Spinal cord (tissue), 10 donors: ENCODE measurements at places on chromosomes 5 and 9.

DNA sequence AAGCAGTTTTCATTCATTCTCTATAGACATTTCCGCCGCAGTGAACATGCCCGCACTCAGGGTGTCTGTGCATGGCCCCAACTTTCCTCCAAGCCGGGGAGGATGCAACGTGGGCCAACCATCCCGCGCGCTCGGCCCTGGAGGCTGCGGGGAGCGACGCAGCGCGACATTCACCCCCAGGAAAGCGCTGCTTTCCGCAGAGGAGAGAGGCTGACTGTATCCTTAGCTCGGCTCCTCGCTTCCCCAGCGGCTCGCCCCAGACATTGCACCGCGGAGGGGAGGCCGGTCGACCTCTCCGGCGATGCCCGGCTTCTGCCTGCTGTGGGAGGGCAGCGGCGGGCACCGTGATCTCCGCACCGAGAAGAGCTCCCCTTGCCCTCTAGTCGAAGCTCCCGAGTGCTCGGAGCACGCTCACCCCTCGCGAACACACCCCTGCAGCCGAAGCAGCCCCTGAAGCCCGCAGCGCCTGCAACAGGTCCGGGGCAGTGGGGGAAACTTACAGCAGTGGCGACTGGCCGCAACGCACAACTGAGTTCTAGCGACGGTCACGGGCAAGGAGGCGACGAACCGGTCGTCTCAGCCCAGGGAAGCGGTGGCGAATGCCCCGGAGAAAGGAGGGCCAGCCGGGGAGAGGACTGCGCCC lies 600 bp downstream of the ENC1 start:
- no peak for DNase-seq

- no peak for DNase-seq
Measured at GRCh38 chr5:1901061-1901460, 18.3 kb upstream of the IRX4 start.

- no peak for DNase-seq
Measured at GRCh38 chr5:32520356-32520755, 65.0 kb upstream of the SUB1 start.

DNA sequence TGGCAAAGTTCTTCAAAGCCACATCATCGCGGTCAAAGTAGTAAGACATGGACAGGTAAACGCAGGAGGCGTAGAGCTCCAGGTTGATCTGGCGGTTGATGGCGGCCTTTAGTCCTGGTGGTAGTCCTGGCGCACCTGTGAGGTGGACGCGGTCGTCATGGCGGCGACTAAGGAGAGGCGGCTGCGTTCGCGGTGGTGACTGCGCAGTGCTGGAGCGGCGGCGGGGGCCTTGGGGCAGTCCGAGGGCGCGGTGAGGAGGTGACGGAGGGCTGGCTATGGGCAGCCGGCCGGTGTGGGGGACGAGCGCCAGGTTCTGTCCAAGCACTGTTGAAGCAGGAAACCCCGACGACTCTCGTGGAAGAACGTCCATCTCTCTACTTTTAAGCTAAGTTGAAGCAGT lies 136.8 kb downstream of the BASP1 start:
- no peak for DNase-seq

GRCh38 chr9:136565086-136565714 lies 19.4 kb upstream of the NOTCH1 start:
- DNase-seq = no peak

- no peak for DNase-seq
Measured at GRCh38 chr9:84435902-84436301, 95.3 kb upstream of the SLC28A3 start.

DNA sequence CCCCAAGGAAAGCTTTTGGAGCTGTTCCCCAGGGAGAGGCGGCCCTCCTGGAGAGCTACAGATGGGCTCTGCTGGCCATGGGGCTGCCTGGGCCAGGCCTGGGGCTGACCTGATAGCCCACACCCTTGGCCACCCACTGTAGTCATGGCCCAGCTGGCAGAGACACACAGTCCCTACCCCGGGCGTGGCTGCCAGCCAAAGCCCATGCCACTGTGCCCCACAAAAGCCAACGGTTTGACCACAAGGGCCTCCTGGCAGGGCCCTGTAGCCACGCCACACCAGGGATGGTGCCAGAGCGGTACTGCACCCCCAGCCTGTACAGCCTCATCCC lies 15.2 kb downstream of the NACC2 start:
- no peak for DNase-seq

DNA sequence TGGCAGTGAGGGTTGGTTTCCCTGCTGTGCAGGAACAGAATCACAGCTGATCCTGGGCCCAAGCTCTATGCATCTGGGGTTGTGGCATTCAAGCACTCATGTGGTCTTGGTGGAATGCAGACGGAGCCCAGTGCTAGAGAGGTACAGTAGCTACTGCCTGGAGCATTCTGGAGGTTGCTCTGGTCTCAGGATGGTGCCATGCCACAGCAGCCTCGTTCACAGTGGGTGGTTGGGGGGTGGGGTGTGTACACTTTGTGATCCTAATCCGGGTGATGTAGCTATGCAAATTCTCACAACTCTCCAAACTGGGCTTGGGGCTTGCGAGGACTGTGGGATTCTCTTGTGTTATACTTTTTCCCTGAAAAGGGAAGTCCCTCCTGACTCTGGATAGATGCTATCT lies 45.2 kb downstream of the FGD3 start:
- no peak for DNase-seq

DNA sequence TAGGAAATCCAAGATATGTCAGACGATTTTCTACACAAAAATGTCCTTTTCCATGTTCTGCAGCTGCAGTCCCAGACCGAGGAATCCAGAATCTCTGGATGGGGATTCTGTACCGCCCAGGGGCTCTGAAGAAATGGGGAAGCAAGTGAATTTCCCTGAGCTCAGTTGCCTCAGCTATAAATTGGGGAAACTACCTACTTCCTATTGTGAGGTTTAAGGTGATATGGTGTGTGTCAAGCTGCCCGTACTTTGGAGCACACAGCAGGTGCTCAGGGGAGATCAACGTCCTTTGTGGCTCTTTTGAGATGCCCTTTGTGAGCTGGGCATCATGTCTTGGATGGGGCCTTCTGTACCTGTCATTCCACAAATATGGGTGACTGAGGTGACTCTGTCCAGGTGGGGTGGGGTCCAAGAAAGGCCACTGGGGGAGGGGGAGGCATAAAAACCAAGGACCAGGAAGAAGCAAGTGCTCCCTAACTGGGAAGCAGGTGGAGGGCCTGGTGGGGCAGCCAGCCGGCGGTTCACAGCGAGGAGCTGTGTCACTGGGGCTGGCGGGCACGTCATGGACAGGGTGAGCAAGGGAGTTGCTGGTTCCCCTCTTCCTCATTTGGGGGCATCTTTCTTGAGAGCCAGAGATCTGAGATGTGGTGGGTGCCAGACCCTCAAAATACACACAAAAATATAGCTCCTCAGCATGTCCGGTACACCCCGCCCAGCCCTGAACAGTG lies 116.0 kb downstream of the CRB2 start:
- no peak for DNase-seq

DNA sequence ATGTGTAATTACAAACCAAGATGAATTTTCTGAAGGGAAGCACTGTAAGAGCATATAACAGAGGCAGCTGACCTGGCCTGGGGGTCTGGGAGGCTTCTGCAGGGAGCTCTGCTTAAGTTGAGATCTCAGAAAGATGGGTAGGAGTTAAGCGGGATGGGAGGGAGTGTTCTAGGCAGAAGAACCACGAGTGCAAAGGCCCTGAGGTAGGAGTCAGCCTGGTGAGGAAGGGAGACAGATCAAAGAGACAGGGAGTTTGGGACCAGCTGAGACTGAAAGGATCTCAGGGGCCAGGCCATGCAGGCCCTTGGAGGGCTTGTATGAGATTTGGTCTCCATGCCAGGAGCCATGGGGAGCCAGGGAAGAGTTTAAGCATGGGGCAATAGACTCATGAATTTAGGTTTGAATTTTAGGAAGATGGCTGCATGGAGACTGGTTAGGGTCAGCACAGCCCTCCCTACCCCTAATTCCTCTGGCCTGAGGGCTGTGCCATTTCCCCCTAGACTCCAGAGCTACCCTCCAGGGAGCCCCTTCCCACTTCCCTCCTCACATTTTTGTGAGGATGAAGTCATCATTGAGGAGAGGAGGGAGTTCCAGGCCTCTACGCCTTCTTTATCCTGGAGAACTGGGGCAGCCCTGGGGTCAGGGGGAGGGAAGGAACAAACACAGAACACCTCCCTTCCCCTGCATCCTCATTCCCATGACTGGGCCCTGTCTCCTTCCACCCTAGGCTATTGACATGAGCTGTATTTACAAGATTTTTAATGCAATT lies 4.8 kb upstream of the ARAP3 start:
- no peak for DNase-seq

DNA sequence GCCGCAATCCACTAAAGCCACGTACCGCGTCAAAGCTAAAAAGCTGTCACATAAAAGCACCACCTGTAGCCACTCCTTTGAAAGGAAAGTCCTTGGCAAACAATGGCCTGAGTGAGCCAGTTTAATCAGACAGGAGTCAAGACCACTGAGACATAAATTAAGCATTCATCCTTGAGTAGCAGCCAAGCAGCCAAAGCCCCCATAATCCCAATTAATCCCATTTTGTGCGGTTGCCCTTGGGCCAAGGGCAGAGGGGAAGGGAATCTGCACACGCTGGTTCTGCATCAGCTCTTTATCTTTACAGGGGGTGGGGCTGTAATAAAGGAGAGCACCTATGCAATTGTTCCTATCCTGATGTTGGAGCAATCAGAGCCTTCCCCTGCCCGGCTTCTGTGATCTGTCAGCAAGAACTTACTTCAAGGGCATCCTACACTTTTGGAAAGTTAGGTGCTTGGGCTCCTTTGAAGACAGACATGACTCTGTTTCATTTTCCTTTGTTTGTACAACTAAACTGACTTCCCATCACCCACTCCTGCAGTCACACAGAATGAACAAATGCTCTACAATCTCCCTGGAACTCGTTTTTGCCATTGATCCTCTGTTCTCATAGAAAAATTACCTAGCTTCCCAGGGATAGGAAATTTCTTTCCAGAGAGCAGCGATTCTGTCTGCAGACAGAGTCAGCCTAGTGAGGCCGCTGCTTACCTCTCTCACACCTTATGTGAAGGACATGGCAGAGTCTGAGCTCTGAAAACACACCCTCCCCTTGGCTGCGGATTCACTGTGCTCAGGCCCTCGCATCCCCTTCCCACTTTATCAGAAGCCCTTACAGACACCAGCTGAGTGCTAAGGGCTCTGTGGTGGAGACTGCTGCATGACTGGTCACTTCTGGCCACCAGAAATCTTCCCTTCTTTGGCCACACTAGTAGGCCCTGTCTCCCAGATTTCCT lies 116.2 kb upstream of the TBCA start:
- no peak for DNase-seq

- no peak for DNase-seq
Measured at GRCh38 chr5:151469992-151470391, 22.6 kb downstream of the SLC36A1 start.

DNA sequence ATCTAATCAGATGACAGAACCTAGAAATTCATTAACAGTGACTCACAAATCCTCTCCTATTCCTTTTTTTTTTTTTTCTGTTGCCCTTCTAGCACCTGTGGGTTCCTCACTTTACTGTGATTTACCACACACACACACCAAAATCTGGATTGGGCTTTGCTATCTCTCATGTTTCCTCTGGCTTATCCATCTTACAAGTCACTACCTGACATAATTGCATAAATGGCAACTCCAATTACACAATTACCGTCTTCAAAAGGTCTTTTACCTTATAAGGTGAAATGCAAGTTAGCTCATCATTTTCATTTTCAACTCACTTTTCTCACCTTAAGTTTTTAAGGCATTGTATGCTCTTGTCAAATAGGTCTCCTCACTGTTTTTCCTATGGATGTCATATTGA lies 426.3 kb upstream of the MEF2C start:
- no peak for DNase-seq

DNA sequence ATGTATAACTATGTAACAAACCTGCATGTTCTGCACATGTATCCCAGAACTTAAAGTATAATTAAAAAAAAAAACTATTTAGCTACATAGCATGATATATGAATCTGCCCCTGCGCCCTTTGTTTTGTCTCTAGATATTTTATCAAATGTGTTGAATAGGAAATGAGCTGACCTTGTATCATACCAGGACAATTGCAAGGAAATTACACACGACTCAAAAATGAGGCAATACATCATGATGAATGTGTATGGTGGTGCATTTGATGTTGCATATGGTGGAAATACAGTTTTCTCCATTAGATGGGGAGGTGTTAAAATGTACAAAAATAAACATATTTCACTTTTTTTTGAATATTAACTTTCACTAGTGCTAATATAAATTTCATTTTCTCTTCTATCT lies 28.6 kb upstream of the CEP78 start:
- DNase-seq = no peak

DNA sequence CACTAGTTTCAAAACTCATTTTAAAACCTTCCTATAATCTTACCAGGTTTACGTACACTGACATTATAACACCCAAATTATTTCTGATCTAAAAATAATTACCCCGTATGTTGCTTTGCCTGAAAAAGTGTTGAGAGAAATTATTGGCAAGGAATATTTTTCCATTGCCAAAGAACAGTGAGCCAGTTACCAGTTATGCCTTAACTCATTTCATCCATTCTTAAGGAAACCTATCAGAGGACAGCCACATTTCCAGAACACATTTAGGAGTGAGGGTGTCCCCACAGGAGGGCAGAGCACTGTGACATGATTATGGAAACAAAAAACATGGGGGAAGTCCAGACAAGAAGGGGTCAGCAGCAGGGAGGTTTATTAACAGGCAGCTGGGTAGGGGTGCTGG lies 52.2 kb downstream of the GABBR2 start:
- peak; percentile 60 for DNase-seq

DNA sequence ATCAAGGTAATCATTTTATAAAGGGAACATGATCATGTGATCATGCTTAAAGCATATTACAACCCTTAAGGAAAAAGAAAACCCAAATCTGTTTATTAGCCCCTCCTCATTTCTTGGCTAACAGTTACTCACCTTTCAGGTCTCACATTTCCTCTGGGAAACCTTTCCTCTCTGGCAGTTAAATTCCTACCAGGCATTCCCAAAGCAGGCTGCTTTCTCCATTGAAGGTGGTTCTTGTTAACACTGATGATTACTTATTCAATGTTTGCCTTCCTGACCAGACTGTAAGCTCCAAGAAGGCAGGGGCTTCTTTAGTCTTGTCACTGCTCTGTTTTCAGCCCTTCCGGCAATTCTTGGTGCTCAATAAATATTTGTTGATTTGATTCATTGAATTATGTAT lies 59.9 kb downstream of the PLK2 start:
- no peak for DNase-seq

DNA sequence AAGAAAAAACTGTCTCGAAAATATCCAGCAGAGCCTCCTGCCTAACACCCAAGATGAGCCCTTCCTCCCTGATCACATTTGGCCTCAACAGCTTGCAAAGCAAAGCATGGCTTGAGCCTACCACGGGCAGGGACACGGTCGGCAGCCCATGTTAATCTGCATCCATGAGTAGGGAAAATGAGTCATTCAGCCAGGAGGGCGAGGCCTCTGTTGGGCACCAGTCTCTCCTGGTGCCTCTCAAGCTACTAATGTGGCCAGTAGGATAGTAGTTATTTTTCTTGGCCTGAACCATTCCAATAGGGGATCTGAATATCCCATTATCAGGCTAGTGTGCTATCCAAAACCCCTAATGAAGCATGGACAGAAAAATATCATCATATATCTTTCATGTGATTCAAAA lies 43.0 kb upstream of the SHB start:
- DNase-seq = no peak

GRCh38 chr9:114093031-114093471 lies 6.0 kb downstream of the KIF12 start:
- no peak for DNase-seq

GRCh38 chr9:76691517-76692313 lies 72.5 kb upstream of the PCA3 start:
- DNase-seq = peak; percentile 77

- DNase-seq = no peak
Measured at GRCh38 chr9:107276966-107277710, 5.9 kb upstream of the RAD23B start.

- no peak for DNase-seq
Measured at GRCh38 chr5:125257057-125257972, 510.9 kb upstream of the ZNF608 start.
